ENCODE measurements at places on chromosomes 1 and 21.

GRCh38 chr21:39869141-39869818, 2.0 kb downstream of the PCP4 start:
- ATAC-seq, result no peak

DNA sequence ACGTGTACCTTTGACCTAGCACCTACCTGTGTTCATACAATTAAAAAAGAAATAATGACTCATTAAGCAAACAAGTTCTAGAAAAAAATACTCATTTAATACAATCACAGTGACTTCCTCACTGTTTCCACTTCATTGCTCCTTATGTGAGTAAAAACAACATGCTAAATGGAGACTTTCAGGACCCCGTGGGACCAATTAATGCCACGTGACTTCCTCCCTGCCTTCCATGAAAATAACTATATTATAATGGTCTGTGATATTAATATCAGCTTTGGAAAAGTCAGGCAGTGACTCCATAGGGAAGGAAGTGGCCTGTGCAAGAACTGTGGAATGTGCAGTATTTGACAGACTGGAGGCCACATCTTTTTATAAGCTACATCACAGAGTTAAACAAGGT, 337.8 kb downstream of the HLX start:
- peak; percentile 50 for ATAC-seq

DNA sequence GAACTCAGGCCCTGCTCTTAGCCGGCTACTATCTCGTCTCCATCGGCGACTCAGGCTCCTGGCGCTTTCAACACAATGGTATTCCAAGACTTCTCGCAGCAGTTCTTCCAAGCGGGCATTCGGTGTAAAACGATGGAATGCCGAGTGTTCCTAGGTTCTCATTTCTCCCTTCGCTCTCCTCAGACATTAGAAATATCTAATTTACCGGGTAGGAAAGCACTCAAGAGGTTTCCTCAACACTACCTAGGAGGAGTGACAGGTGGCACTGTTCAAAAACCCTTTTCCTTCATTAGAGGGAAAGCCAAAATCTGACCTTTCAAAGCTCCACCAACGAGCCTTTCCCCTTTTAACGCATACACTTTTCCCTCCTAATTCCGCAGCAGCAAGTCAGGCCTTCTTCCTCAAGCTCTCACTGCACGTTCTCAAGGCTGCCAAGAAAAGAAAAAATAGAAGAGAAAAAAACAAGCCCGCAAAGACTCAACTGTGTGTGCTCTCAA, 601 bp downstream of the UBE2G2 start:
- peak; percentile 67 for ATAC-seq

DNA sequence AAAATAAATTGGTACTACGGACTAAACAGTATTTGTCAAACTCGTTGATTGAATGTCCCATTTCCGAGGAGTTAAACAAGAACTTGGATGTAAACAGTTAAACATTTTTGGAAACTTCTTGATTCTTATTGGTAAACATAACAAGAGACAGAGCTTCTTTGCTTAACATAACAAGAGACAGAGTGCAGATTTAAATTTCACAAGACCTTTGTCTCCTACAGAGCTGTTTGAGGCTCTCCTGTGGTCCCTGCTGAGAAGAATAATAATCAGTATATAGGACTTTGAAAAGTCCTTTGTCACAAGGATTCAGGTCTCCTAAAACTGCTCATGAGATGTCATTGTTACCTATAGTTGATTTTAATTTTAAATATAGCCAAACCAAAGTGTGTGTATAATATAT, 170.6 kb upstream of the C21orf91 start:
- no peak for ATAC-seq

DNA sequence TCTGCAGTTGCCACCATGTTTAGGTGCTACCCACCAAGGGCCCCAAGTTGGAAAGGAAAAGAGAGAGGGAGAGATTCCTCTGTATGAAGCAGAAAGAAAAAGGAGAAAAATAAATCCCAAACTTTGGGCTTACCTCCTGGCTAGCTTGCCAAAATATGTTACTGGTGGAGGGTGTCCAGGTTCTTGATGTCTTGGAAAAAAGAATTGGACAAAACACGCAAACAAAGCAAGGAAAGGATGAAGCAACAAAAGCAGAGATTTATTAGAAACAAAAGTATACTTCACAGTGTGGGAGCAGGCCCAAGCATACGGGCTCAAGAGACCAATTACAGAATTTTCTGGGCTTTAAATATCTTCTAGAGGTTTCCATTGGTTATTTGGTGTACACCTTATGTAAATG, 204.5 kb upstream of the LRRC7 start:
- ATAC-seq, result no peak

DNA sequence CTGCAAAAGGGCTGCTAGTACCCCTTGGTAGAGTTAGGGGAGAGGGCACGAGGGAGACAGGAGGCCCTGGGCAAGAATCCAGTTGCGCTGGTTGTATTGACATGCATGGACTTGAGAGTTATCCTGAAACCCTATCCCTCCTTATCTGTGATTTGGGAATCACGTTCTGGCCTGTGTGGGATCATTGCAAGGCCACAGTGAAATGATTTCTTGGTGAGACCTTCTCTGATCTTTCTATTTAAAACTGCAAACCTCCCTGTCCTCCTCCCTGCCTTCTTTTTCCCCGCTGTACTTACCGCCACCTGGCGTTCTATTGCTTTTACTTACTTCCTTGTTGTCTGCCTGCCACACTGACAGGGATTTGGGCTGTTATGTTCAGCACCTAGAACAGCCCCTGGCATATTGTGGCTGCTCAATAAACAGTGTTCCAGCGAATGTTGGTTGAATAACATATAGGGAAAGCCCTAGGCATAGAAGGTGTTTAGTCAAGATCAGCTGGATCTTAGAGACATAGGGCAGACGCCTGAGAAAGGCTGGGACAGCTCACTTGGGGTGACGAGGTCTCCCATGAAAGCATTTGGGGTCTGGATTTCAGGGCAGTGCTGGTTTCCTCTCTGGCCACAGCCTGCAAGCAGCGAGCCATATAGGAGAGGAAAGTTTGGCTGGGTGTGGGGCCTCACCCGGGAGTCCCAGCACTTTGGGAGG, 25.6 kb downstream of the ALPL start:
- ATAC-seq, result peak; percentile 86

DNA sequence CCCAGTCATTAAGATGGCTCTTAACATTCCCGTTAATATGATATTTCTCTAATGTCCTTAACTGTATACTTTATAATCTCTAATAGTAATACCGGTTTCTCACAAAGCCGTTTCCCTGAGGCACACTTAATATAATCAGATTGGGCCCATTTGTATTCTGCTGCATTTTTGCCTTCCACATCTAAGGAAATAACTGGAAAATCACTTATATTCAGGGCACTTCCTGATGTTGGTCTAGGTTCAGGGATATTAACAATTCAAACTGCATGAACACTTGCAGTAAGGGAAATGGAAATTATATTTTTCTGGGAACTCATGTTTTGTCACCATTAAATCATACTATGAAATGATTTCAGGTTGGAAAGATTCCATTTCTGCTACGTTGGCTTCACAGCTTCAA, 119.8 kb downstream of the TPR start:
- no peak for ATAC-seq

DNA sequence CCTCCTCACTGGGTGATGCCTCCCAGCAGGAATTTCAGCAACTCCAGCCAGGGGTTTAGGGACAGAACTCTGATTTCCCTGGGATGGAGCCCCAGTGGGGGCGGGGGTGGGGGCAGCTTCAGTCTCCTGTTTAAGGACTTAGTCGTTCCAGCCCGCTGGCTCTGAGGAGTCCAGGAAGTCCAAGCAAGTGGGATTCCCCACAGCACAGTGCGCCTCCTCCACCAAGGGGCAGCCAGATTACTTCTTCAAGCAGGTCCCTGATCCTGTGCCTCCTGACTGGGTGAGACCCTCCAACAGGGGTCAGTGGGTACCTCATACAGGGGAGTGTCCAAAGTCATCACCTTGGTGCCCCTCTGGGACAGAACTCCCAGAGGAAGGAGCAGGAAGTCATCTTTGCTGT, 1438.4 kb upstream of the B3GALT2 start:
- ATAC-seq, result no peak
